ENCODE measurements at places on chromosomes 5 and 9.

DNA sequence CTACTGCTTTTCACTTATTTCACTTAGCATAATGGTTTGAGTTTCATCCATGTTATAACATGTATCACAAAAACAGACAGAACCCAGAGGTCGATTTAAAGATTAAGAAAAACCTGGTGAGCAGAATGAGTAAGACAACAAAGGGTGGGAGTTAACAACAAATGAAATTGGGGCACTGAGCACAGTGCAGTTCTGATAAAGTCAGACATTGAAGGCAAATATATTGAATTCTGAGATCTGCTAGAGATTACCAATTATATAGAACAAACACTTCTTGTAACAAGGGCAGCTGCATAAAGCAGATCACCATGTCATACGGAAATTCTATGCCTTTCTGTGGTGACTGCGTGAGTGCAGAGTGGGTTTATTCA is 517.3 kb upstream of the RORB start:
- no peak for DNase-seq

- no peak for DNase-seq
Observed at GRCh38 chr5:127216143-127216542, 74.5 kb upstream of the MEGF10 start.

- no peak for DNase-seq
Observed at GRCh38 chr9:1604942-1605560, 410.1 kb upstream of the SMARCA2 start.

GRCh38 chr5:44663991-44664710 is 144.6 kb upstream of the MRPS30 start:
- no peak for DNase-seq

- DNase-seq = no peak
Observed at GRCh38 chr9:79266986-79267385, 304.8 kb upstream of the TLE4 start.

- no peak for DNase-seq
Observed at GRCh38 chr5:36881304-36881703, 4.7 kb downstream of the NIPBL start.

GRCh38 chr9:74444369-74444768 is 52.8 kb upstream of the RORB start:
- DNase-seq = no peak

DNA sequence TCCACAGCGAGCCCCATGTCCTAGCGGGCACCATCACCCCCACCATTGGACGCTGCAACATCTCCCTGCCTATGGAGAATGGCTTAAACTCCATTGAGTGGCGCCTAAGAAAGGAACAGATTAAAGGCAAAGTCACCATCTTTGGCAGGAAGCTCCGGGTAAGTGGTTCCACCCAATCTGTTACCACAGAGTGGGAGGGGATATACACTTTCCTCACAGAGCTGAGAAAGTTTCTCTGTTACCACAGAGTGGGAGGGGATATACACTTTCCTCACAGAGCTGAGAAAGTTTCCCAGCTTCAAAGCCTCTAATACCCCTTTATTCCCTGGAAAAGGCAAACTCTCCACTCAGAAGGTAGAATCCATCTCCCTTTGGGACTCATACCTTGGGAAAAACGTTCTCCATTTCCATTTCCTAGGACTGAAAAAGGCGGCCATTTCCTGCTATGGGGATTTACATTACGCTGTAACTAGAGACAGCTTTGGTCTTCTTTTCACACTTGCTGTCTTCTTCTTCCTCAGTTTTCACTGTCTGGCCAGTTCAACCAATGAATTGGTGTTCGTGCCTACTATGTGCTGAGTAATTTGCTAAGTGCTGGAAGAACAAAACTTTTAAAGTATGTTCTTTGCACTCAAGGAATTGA is 63.4 kb upstream of the WWC1 start:
- peak; percentile 64 for DNase-seq
